Mucosa of gallbladder (tissue), 1 donor: ENCODE measurements at places on chromosomes 1 and 21. TPM values are rescaled to one million over a fixed set of nuclear protein-coding genes. Genes with fewer than 3 reads are reported as not detected.

DMBX1 gene
- not detected for total RNA-seq

PFDN2 gene
- total RNA-seq, result 35.4 TPM

GRCh38 chr1:151061704-151062103 is 1.5 kb downstream of the MLLT11 start:
- DNase-seq, result no peak

DNA sequence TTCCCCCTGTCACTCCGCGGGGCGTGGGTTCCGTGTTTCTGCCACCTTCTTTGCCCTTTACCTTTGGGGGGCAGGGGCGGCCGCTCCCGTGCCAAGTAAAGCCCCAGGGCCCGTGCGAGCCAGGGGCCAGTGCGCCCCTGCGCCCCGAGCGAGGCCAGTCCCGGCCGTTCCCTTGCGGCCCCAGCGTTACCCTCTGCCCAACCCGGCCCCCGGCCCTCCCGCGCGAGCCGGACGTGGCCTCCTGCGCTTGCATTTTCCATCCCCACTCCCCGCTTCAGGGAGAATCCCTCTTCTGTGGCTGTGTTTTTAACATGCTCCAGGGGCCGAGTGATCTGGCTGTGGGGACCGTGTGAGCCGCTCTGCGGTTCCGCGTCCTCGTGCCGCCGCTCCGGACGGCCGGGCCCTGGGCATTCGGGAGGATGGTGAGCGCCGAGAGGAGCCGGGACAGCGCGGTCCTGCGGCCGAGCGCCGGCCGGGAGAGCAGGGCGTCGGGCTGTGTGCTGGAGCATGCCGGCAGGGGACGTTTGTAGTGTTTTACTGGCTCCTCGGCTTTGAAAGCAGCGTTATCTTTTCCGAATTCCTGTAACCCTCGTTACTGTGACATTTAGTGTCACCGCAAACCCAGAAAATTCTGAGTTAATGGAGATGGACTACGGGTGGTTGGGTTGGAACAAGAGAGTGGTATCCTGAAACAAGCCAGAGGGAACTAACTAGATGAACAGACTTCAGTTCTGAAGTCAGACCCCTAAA is 1.0 kb downstream of the GALNT2 start:
- DNase-seq, result peak; percentile 13

DNA sequence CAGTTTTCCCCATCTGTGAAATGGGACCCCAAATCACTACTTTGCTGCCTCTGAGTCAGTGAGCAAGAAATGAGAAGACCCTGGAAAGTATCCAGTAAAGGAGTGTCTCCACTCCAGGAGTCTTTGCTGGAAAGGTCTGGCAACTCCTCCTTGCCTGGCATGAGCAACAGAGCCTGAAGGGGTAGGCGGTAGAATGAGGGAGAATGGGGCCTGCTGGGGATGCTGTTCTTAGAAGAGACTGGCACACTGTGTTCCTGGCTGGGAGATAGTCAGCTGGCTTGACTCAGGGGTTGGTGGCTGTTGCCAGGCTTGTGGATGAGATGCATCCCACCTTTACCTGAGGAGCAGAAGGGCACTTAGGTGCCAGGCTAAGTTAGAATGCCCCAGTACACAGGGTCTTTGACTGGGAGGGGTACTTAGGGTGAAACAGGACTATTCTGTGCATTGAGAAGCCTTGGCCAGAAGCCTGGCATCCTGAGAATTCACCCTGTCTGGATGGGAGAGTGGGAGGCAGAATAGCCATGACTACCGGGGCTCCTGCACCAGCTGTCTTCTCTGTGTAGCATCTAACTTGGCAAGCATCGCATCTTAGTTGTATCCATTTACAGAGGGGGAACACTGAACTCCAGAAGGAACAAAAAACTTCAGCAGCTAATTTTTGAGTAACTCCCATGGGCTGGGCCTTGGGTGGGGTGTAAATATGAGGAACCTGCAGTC is 2.5 kb downstream of the MFSD2A start:
- no peak for DNase-seq
